Activated CD4-positive, alpha-beta T cell treated with anti-CD3 and anti-CD28 coated beads for 24 hours (primary cell): ENCODE measurements at places on chromosomes 12 and 14.

DNA sequence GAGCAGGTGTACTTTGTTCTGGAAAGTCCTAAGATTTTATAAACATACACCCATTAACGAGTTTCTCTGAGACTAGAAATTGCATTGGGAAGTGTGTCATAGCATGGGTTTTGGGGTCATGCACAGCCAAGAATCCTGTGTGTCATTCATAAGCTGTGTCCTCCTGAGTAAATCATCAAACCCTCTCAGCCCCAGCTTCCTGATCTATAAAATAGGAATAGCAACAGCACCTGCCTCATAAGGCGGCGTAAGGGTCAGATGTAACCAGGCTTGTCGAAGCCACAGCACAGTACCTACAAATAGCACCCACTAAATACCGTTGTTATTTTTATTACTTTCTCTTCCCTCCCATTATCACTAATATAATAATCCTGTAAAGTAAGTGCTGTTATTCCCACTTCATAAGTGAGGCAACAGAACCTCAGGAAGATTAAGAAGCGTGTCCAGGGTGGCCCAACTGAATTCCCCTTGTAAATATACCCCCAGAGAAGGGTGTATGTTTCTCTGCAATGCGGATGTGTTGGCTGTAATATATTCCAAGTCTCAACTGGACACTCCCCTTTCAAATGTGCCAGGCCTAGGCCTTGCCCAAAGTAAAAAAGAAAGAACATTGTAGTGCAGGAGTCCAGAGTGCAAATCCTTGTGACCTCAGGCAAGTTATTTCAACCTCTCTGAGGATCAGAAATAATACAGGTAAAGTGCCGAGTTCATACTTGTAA is 188.3 kb upstream of the BCL2L14 start:
- DNase-seq, result no peak

- no peak for DNase-seq
Observed at GRCh38 chr12:126873701-126874100, 1393.3 kb upstream of the TMEM132C start.

DNA sequence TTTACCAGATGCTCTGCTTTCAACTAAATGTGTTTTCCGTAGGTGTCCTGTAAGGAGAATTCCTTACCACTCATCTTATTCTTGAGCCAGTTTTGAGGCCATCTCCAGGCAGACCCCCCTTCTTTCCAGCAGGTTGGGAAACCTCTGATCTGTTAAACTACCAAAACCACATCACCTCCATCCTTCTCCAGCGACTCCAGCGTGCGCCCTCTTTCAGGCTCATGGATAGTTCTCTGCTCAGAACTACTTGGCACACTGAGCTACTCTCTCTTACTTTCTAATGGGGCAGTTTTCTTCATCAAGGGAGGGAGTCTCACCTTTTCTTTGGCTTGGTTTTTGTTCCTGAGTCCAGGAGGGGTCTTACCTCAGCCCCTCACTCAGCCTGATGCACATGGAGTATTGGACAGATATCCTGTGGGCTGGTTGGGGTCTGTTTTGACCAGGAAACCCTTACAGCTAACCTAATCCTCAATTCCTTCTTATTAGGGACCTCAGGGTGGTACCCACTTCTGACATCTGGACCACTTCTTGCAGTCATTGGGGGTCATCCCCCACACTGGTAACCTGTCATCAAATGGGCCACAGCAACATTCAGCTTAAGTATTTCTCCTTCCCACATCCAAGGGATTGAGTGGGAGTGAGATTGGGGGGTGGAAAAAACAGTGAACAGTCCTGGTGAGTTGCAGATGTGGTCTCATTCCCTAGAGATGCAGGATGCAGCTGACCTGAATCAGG is 5.2 kb downstream of the DHRS2 start:
- no peak for DNase-seq

- no peak for DNase-seq
Observed at GRCh38 chr12:56867216-56867615, 67.0 kb downstream of the SDR9C7 start.

DNA sequence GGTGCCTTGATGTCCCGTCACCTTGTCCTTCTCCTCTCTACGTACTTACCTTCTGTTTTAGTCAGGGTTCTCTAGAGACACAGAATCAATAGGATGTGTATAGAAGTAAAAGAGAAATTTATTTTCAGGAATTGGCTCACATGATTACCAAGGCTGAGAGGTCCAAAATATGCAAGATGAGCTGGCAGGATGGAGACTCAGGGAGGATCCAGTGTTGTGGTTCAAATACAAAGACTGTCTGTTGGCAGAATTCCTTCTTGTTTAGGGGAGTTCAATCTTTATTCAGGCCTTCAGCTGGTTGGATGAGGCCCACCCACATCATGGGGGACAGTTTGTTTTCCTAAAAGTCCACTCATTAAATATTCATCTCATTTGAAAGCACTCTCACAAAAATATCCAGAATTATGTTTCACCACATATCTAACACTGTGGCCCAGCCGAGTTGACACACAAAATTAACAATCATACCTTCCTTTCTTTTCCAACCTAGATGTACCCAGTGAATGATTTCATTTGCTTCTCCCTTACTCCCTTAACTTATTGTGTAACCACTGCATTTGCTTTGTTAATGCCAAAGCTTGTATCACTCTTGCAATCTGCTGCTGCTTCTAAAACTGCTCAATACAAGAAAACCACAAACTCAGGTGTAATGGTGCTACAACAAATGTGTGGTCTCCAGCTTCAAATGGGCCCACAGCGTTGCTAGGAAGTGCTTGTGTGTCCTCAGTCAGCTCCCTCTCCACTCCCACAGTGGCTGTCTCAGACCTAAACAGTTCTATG is 195.4 kb upstream of the ARHGAP5 start:
- no peak for DNase-seq

- DNase-seq, result no peak
Observed at GRCh38 chr12:127411166-127411915, 855.6 kb upstream of the TMEM132C start.

DNA sequence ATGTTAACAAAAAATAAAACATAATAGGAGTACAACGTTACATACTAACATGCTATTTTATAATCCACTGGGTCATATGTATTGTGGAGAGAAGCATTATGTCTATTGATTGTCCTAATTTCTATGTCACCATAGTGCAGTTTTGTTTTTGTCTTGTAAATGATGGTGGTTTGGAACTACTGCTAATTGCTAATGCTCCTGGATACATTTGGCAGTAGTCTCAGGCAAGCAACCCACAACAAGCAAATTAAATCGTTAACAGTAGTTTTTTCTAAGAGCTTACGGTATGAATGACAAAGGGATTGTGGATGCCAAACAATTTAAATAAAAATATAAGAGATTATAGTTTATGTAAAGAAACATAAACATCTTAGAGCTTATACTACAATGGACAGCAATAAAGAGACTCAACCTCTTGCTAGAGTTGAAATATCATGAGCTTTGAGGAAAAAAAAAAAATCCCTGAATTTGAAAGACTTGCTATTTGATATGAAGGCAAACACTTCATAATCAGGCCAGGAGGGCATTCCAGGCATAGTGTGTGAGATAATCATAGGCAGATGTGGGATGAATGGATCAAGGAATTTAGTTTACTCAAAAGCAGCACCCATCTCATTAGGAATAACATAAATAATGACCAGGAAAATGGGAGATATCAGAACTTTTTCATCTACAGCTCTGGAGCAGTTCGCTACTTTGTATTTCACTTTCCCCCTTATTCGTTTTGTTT is 181.3 kb downstream of the CCDC59 start:
- no peak for DNase-seq

- no peak for DNase-seq
Observed at GRCh38 chr12:99087278-99087677, 442.2 kb downstream of the APAF1 start.

GRCh38 chr12:4604684-4605193 is 42.7 kb downstream of the DYRK4 start:
- peak; percentile 72 for DNase-seq

DNA sequence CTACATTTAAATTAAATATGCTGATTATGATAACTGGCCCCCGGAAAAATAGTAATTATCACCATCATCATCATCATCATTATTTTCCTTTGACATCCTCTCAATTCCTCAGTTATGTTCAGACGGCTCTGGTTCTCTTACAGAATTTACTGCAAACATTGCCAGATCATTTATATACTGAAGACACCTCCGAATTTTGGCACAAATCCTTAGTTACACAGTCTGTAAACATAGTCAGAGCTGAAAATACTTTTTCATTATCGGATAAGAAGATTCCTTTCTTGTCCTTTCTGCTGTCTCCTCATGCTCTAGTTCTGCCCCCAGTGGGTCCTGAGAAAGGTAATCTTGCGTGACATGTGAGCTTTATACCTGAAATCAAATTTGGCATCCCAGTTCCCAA is 40.3 kb upstream of the CCDC60 start:
- no peak for DNase-seq

DNA sequence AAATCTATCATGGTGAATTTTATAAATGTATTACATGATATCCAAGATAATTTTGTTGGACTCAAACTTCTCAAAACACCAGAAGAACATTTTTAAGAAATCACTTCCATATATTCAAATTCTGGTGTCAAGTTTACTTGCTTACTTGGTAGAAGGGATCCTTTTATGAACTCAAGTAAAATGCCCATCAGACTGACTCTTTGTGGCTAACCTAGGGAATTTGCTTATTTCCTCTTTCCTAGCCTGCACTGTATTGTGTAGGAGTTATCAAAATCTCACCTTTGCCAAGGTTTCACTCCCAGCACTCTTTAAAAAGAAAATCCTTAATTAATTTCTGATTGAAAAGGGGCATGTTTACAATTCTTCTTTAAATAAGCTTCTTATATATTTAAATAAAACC is 196.5 kb downstream of the DUSP6 start:
- no peak for DNase-seq

- DNase-seq, result no peak
Observed at GRCh38 chr14:95510804-95511203, 5.6 kb downstream of the SYNE3 start.

DNA sequence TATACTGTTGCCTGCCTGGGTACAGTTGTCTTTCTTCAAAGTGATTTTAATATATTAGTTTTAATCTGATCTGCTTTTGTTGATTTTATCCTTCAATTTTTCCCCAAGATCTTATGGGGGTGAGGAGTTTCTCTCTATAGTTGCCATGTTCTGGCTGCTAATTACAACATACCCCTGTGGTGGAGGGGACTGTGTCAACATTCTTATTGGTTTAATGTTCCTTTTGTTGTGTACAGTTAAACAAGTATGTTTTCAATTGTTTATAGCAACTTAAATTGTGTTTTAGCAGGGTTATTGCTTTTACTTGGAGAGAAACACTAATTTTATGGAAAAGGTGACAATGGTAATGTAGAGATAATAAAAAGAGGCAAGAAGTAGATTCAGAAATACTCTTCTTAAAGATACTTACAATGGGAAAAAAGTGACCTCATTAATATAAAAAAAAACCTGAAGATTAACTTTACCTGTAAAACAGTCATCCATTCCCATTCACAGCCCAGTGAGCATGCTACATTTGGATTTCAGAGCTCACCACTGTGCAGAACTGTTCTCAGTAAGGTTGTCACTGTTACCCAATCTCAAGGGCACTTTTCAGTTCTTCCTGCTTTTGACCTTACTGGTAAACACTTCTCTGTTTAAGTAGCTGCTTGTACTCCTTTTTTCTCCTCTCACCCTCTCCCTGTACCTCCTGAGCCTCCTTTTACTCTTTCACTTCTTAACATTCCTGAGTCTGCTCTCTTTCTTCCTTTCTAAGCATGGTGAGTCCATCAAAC is 8.1 kb upstream of the LRRK2 start:
- no peak for DNase-seq

GRCh38 chr14:91752961-91753360 is 21.1 kb upstream of the CATSPERB start:
- no peak for DNase-seq

DNA sequence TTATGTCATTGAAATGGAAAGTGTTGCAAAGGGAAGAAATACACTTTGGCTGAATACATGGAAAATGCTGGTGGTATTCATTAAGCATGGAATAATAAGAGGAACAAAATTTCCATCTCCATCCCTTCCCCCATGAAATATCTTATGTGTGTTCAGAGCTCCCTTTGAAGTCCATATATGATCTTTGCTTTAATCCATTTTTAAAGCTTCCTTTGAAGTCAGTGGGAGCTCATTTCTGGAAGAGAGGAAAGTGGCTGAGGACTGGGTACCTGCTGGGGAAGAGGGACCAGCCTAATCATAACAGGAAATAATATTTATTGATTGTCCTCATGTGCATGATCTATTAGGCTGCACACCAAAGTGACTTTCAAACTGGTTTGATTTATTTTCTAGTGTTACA is 49.2 kb downstream of the AKAP6 start:
- DNase-seq, result no peak
